ENCODE measurements at places on chromosomes 7 and 10.
A peak's percentile ranks its signal among the peaks of the same experiment; 100 is the strongest.

DNA sequence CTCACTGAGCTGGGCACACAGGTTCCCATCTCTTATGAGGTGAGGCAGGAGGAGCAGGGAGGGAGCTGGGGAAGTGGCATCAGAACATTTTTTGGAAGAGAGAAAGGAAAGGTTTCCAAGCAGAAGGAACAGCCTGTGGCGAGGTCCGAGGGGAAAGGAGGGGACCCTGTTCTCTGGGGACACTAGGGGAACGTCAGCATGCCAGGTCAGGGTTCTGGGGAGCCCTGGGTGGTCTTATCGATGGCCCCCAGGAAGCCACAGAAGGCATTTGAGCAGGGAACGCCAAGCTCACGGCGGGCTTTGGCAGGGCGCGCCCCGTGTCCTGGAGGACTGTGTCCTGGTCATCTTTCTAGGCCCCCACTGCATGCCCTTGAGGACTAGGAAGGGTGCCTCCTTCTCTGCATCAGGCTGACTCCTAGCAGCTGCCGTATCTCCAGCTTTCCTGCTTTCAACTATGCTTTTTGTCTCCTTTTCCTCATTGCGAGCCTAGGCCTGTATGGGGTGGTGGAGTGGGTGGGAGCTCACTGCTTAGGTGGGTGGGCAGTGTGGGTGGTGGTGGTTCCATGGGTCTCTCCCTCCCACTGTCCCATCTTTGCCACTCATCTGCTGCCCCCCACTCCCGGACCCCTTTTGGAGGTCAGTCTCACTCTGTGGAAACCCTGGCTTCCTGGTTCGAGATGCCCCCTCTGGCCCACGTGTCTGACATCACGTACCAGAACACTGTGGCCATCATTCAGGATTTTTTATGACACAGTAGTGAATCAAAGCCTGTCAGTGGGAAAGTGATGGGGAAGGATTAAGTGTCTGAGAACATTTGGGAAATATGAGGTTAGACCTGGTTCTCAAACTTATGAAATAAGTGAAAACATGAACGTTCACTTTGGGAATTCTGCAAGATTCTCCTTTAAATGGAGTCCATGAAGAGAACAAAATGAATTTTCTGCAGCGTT is 89.1 kb downstream of the CUX1 start:
- DNase-seq, result no peak

DNA sequence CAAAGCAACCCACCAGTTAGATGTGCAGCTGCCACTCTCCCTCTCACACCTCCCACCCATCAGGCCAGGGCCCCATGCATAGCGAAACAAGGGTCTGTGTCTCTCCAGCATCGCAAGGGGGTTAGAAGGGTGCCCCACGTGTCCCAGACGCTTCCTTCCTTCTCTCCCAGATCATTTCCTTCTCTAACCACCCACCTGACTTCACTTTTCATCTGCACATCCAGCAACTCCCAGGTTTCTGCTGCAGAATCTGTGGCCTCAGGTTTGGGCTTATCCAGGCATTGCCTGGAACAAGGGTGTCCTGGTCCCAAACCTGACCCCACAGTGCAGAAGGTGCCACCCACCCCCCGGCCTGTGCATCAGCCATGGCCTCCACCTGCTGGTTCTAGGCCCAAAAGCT is 14.4 kb downstream of the PDIA4 start:
- DNase-seq, result no peak

DNA sequence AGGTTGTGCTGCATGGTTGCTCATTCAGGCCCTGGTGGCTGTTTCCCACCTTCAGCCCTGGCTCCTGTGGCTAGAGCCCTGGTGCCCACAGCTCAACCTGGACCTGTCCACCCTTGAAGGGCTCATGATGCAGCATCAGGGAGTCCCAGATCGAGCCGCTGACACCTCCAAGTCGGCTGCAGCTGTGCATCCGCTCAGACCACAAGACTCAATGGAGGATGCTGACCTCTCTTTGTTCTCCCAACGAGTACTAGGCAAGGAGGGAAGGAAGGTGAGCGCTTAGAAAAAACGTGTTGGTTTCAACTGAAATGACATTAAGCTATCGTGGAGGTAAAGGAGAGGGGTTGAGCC is 9.5 kb upstream of the C10orf95 start:
- no peak for DNase-seq

- no peak for DNase-seq
Measured at GRCh38 chr10:49778197-49778596, 16.1 kb upstream of the OGDHL start.

- DNase-seq, result peak; percentile 15
Measured at GRCh38 chr10:3666525-3667302, 118.3 kb downstream of the KLF6 start.

- no peak for DNase-seq
Measured at GRCh38 chr10:42924484-42924883, 141.9 kb downstream of the BMS1 start.

DNA sequence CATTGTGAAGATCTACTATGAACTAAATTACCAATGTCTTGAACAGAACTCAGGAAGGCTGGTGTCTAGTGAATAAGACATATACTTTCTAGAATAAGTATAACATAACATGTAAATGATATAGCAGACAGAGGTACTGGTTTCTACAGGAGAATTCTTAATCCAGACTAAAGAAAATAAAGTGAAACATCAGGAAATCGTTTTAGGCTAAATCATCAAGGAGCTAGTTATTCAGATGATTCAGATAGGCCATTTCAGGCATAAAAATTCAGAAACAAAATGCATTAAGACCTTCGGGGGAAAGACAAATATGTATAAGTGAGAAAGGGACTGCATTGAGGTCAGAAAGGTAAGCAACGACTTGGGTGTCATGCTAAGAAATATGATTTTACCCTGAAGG is 170.6 kb downstream of the LRRN3 start:
- no peak for DNase-seq

DNA sequence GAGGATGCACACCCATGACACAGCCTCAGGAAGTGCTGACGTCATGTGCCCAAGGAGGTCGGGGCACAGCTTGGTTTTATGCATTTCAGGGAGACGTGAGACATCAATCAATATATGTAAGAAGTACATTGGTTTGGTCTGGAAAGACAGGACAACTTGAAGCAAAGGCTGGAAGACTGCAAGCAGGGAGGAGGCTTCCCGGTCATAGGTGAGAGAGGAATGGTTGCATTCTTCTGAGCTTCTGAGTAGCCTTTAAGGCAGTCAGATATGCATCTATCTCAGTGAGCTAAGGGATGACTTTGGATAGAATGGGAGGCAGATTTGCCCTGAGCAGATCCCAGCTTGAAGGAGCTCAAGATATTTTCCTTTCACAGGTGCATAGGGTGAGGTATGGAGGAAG is 349.5 kb downstream of the TYW1 start:
- DNase-seq, result no peak

GRCh38 chr7:129298268-129298893 is 73.6 kb downstream of the AHCYL2 start:
- no peak for DNase-seq

DNA sequence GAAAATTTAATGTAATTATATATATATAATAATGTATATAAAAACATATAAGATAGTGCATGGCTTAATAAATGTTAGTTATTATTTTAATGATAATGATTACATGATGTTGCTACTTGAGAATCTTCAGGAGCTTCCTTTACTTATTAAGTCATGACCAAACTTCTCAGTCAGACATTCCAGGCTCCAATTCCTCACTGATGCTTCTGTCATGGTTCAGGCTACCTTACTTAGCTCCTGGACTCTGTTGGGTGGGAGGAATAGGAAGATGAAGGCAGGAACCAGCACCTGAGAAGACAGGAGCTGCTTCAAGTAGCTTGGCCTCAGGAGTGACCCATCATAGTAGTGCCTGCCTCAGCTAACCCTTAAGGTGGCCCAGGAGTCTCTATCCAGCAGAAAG is 55.0 kb upstream of the EEPD1 start:
- DNase-seq, result no peak

DNA sequence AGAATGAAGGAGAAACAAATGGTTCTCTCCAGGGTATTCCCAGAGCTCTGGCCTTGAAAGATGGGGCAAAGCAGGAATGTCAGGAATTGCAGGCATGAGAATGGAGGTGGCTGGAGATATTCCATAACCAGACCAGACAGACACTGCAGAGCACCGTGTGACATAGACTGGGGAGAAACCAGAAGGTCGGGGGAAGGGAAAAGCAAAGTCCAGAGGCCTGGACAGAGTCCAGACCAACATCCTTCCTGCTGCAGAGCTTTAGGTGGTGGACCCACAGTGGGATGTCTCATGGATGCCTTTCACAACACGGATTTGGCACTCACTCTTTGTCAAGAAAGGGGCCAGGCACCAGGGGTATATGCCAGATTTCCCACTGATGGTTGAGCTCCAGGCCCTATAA is 177.2 kb upstream of the INHBA start:
- no peak for DNase-seq

GRCh38 chr10:14588084-14588937 is 186.4 kb downstream of the FAM107B start:
- DNase-seq, result no peak

- peak; percentile 6 for DNase-seq
Measured at GRCh38 chr7:140084972-140085371, 22.2 kb upstream of the PARP12 start.

GRCh38 chr7:1939434-1940401 is 269.6 kb downstream of the ELFN1 start:
- DNase-seq, result no peak

GRCh38 chr10:107425931-107426553 is 261.5 kb upstream of the SORCS1 start:
- DNase-seq, result no peak

- DNase-seq, result no peak
Measured at GRCh38 chr10:78706726-78707540, 361.8 kb upstream of the ZMIZ1 start.

GRCh38 chr10:78576276-78576675 is 492.5 kb upstream of the ZMIZ1 start:
- DNase-seq, result no peak

DNA sequence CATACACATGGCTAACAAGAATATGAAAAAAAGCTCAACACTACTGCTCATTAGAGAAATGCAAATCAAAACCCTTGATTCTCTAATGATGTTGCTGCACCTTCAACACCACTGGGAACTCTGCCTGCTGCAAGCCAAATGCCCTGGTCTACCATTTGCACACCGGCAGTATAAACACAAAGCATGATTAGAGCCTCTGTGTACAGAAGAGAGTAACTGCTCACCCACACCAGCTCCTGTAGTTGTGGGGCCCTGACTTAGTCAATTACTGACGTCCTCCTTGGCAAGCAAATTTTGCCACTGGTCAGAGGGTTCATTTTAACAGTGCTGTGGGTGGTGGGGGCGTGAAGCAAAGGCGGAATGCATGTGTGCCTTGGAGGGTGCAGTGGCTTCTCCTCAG is 96.1 kb upstream of the RHEB start:
- no peak for DNase-seq

DNA sequence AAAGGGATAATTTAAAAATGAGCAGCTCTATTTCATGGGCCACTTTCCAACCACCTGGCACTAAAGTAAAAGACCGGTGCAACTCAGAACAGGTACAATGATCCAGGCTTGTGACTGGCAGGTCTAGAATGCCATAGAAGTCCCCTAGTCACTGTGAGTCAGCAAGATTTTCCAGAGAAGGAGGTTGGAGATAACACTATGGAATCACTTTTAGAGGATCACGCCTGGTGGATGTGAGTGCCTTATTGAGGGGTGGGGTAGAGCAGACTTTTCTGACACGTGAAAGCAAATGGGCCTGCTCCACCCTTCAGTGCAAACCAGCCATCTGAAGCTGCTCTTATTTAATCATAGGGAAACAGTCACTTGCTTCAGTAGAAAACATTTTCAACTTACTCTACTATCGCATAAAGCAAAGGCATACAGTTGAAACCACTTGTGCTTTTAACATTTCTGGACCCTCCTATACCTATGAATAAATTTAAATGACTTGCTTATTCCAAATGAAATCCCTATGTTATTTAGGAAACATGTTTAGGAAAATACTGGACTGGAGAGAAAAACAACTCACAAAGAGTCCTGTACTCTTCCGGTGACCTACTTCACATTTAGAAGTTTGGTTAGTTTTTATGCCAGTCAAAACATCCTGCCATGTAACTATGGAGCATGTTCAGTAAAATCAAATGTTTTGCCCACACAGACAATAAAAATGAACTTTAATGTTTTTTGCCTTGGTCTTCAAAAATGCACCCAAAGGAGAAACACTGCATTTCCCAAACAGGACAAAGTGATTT is 21.5 kb upstream of the AKR1C1 start:
- no peak for DNase-seq

GRCh38 chr7:31119249-31119648 is 67.1 kb downstream of the ADCYAP1R1 start:
- no peak for DNase-seq

GRCh38 chr7:157458254-157458633 is 121.4 kb downstream of the DNAJB6 start:
- DNase-seq, result no peak

DNA sequence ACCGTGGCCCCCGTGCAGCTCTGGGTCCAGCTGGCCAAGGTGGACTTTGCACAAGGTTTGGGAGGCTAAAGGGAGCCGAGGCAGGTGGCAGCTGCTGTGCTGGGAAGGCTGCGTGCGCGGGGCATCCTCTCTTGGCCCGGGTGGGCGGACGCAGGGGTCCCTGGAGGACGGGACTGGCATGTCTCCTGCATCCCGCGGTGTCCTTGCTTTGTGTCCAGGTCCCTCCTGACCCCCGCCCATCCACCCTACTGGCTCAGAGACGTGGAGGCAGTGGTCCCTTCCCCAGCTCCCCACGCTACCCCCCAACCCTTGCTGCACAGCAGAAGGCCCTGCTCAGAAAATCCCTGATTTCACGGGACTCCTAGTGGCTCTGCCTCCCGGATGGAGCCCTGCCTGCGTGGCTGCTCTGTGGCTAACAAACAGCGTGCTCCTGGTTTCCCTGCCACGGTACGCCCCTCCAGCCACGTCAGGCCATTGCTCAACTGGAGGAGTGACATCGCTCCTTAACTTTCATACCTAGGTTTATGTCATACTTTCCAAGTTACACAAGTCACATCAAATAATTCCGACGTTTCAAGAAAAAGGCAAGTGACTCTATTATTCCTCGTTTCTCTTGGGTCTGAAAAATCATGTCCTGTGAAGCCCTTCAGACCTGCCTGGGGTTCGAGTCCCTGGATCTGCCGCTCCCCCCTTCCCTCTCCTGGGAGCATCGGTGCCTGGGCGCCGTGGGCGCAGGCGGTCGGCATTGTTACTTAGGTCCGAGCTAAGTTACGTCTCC is 421.9 kb downstream of the DNAJB6 start:
- no peak for DNase-seq

GRCh38 chr10:76357726-76358415 is 926.4 kb downstream of the LRMDA start:
- no peak for DNase-seq

- no peak for DNase-seq
Measured at GRCh38 chr10:865924-866576, 65.5 kb downstream of the LARP4B start.

DNA sequence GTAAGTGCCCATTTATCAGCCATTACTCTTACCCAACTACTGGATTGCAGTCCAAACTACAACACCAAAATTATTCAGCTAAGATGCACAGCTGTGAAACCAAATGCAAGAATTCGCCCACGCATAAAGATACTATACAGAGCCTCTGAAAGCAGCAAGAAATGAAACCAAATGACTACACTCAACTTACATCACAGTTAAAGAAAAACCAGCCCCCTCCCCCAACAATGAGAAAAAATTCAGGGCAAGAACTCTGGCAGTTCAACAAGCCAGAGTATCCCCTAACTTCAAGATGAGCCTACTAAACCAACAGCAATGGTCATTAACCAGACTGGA is 209.1 kb upstream of the VWC2 start:
- no peak for DNase-seq

GRCh38 chr7:25369786-25370185 is 141.5 kb upstream of the NPVF start:
- DNase-seq, result no peak
